ENCODE measurements at places on chromosomes 13 and 19.

GRCh38 chr13:45339399-45339798 is 1.6 kb downstream of the TPT1 start:
- no peak for DNase-seq

DNA sequence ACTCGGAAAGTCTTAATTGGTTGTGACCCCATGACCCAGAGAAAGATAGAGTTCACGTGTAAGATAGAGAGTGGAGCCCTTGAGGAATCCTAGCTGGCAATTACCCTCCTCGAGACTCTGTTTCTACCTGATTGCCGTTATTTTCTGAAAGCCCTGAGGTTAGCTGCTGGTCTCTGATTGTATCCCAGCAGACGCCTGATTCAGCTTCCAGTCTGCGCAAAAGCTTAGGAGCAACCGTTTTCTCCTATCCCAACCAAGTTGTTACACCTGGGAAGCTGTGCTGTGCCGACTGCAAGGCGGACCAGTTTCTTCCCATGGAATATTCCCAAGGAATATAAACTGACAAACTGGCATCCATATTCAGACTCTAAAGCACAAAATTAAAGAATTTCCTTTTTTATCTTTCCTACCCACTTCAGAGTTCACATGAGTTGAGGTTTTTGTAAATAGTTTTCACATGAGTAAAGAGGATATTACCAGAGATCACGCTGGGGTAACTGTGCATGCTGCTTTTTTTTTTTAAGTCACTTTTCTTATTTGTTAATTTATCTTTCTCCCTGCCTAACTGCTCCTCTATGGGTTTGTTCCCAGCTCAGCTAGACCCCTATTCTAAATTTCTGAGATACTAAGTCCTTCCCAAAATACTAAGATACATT is 1.5 kb upstream of the TRPC4 start:
- no peak for DNase-seq

- DNase-seq = peak; percentile 64
Measured at GRCh38 chr19:56507446-56508289, at the start of gene ZNF471. ZNF471 (plus strand) TSS chr19:56507855; CDS start chr19:56511572, 3,717 bp downstream.

DNA sequence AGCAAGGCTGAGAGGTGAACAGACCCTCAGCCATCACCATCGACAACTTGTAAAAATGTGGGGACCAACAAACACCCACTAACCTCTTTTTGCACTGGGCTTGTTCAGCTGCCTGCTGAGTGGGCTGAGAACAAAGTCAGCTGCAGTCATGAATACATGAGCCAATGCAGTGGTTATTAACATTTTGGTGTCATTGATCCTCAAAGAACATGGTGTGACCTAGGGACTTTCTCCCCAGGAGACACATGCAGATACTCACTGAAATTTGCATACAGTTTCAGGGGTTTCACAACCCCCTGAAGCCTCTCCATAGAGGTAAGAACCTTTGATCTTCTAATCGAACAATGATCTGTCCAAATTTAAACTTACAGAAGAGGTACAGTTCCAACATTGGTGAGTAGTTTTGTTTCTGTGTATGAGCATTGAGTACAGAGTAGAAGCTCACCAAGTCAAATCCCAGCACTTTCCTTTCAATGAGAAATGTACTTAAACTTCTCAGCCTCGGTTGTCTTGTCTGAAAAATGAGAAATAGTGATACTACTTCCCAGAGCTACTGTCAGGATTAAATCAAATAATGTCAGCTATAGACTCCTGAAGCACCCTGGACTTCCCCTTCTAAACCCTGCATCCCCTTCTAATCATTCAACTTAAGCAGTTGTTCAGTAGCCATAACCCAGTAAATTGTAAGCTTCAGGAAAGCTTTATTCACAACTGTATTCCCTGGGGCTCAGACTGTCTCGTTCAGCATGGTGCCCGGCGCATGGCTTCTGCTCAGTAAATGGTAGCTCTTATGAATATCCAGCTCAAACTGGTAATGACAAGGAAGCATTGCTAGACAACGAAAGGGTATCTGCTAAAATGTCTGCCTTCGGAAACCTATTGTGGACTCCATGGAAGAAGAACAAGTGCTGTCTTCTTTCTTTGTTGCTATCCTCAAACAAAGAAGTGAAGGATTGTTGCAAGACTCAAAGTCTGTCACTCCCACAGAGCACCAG is 148.7 kb downstream of the FOXO1 start:
- no peak for DNase-seq

DNA sequence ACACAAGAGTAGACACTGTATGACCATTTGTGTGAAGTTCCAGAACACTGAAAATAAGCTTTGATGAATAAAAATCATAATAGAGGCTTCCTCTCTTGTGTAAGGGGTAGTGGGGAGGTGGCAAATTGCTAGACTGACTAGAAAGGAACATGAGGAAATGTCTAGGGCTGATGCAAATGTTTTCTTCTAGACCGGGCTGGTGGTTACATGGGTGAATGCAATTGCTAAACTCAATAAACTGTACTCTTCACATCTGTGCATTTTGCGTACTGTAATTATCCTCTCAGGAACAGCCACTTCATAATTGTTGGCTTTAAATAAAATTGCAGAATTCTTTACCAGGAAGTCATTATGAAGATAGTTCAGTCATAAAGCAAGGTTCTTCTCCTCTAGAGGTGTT is 5.2 kb upstream of the KBTBD7 start:
- DNase-seq = no peak

DNA sequence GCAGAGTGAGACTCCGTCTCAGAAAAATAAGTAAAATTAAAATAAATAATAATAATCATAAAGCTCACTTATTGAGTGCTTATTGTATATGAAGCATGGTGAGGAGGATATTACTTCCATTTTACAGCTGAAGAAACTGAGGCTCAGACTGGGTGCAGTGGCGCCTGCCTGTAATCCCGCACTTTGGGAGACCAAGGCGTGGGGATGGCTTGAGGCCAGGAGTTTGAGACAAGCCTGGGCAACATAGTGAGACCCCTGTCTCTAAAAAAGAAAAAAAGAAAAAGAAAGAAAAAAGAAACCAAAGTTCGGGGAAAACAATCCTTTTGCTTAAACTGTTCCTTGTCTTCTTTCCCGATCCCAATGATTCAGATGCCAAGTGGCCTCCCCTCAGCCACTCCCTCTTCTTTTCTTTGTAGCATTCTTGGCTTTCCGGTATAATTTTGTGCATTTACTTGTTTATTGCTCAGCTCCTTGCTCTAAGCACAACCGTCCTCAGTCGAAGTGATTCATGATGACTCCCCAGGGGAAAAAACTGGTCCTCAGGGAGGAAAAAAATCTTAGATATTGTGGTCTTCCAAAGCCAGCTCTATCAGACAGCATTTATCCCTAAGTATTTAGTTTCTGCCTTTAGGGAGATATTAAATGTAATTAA is 965 bp upstream of the EIF3G start:
- DNase-seq = no peak

GRCh38 chr19:19145684-19146608 is 7.7 kb upstream of the TMEM161A start:
- peak; percentile 65 for DNase-seq

GRCh38 chr13:43516401-43516833 is 270.4 kb downstream of the ENOX1 start:
- DNase-seq = no peak

GRCh38 chr13:102933122-102933521 is 87.3 kb downstream of the ERCC5 start:
- no peak for DNase-seq

DNA sequence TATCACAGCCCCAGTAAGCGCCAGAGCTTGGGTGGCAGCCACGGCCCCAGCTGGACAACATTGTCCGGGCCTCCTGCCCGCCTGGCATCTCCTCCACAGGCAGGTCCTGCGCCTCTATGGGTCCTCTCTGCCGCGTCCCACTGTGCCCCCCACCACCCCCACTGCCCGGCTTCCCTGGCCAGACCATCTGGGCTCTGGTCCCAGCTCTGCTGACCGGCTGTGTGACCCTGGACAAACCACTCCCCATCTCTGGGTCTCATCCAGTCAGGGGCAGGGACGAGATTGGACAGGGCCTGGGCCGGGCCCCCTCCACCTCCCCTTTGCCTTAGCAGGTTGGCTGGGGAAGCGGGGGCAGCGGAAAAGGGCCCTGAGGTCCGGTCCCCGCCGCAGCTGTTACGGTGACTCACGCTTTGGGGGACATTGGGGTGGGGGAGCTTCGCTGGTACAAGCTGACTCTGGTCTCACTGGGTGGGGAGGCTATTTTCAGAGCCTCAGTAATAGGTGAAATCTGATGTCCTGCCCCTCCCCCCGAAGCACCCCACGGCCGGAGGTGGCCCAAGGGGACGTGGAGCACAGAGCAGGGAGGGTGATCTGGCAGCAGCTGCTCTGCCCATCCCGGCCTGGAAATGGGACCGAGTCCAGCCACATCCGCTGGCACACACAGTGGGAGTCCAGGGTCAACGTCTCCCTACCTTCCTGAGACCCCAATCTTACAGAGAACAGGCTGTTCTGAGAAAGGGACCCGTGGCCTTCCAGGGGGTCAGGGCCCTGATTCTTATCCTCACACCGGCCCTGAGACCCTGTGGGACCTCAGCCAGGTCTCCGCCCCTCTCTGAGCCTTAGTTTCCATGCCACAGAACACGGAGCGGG is 9.1 kb downstream of the NFIC start:
- no peak for DNase-seq

DNA sequence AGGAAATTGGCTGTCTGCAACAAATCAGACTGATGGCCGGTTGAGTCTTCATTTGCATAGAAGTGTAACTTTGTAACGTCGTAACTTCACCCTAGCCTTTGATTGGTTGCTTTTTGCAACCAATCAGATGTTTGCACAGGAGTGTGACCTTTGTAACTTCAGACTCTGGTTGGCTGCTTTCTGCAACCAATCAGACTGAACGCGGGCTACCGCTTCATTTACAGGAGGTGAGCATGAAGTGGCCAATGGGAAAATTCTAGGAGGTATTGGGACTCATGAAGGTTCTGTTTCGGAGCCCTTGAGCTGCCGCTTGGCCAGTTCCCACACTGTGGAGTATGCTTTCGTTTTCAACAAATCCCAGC is 441 bp upstream of the ZNF559 start:
- DNase-seq = no peak

GRCh38 chr19:4086411-4086867 is 19.7 kb upstream of the ZBTB7A start:
- DNase-seq = no peak

DNA sequence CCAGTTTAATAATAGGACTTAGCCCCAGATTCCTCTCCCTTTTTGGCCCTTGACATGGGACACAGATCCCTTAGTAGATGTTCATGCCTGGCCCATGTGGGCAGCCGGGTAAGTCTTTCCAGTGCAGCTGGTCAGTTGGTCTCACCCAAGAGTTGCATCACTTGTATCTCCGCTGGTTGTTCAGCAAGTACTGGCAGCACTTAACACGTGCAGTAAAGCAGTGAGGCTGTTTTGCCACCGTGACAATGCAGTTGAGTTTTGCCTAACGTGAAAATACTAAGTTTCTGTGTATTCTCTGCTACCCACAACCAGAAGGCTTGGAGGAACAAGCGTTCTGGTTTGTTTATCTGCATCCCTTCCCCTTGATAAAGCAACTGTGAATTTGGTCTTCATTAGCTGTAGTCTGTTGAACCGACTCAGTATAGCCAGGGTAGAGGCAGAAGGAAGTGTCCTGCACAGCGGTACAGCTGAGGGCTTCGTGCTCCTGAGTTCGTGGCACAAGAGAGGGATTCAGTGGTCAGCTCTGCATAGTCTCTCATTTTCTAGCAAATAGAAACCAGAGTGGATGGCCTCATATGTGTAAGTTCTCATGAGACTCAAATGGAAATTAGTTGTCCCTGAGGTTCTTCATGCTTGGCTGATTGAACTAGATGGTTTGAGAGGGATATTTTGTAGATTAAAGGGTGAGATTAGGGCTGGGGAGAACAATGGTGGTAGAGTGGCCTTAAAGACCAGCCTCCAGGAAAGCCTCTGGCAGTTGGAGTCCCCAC is 50.3 kb downstream of the ARHGEF7 start:
- DNase-seq = no peak

- no peak for DNase-seq
Measured at GRCh38 chr13:53405616-53406015, 377.0 kb downstream of the OLFM4 start.

GRCh38 chr13:46712524-46712923 is 84.4 kb downstream of the ESD start:
- no peak for DNase-seq

DNA sequence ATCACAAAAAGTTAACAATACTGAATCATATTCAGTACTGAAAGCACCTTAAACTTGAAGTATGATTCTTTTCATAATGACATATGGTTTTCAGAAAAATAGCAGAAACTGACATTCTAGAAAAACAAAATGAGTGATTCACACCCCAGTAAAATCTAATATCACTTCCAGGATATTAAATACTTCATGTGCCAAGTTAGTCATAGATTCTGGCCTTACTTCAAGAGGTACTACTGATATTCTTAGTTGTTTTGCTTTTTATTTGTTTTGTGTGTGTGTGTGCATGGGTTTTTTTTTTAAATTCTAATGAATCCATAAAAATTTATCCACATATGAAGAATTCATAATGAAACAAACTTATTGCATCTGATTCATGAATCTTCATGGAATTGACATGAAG is 207.9 kb upstream of the UFM1 start:
- no peak for DNase-seq

DNA sequence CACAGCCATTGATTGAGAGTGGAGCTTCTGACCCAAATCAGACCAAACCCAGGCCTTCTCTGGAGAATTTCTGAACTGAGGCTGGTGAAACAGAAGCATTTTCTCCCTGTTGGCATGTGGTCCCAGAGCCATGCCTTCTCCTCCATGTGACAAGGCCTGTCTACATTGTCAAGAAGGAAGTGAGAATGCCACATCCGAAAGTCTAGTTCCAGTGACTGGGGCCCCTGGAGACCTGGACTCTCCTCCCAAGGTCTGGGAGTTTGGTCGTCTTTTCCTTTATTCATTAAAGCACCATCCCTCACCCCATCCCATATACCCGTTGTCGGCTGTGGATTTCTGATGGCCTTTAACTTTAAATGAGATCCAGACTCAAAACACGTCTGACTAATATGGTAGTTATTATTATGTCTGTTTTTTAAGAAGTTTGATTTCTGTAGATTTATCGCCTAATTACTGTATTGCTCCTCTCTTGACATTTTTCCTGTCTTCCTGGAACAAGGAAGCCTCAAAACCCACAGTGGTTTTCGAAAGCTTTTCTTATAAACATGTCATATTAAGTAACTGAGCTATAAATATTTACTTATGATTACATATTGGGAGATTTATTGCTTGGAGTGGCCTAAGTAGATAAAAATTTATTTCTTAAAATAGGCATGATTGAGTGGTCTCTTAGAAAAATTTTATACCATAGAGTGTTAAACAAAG is 128.3 kb upstream of the FRY start:
- DNase-seq = no peak
